Esophagus muscularis mucosa (tissue), 4 donors: ENCODE measurements at places on chromosomes 2 and 18. TPM values are rescaled to one million over a fixed set of nuclear protein-coding genes. Genes with fewer than 3 reads are reported as not detected.

- no peak for DNase-seq
Observed at GRCh38 chr2:241608881-241609280, 28.1 kb downstream of the THAP4 start.

GRCh38 chr2:144456680-144457079, 63.2 kb downstream of the ZEB2 start:
- DNase-seq, result no peak

DNA sequence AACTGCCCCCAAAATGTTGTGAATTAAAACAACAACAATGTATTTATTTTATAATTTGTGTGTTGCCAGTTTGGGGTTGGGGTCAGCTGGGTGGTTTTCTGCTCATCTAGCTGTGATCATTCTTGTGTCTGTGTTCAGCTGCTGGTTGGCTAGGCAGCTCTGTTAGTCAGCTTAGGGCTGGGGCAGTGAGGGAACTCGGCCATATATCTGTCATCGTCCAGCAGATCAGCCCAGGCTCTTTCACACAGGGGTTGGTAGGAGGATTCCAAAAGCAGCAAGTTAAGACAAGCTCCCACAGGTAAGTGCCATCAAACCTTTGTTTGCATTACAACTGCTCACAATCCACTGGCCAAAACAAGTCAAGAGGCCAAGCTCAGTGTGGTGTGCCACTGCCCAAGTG, 121.5 kb downstream of the LPIN1 start:
- no peak for DNase-seq

- DNase-seq, result no peak
Observed at GRCh38 chr2:67048314-67048713, 348.8 kb upstream of the ETAA1 start.

DNA sequence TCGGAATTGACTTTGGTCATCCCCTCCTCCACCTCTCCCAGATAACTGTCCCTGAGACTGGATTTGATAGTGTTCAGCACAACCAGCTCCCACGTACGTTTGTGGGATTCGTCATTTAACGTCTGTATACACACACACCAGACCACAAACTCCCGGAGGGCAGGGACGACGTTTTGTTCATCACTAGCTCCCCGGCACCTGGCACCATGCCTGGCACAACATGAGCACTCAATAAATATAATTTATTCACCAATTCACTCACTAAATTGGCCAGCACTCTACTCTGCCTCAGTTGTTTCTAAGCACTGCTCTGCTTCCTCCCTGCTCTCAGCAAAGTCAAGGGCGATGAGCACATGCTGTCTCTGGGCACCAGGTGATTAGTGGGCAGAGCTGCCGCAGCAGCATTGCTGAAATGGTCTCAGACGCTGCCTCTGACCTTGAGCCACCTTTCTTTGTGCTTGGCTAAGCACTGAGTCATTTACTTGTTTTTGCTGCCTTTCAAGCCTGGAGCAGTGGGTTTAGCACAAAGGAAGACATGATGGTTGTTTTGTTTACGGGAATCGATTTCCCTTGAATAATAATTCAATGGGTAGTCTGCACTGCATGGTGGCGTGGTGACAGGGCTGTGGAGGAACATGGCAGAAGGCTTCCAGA, 19.3 kb upstream of the LOXHD1 start:
- no peak for DNase-seq

DNA sequence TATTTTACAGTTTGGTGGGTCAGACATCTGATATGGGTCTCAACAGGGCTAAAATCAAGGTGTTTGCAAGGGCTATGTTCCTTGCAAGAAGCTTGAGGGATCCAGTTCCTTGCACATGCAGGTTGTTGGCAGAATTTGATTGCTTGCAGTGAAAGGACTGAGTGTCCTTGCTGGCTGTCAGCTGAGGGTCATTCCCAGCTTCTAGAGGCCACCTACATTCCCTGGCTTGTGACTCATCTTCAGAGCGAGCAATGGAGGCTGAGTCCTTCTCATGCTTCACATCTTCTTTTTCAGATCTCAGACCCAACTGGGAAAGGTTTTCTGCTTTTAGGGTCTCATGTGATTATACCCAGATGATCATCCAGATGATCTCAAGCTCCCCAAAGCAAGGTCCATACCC, 12.4 kb downstream of the MEX3C start:
- no peak for DNase-seq

DNA sequence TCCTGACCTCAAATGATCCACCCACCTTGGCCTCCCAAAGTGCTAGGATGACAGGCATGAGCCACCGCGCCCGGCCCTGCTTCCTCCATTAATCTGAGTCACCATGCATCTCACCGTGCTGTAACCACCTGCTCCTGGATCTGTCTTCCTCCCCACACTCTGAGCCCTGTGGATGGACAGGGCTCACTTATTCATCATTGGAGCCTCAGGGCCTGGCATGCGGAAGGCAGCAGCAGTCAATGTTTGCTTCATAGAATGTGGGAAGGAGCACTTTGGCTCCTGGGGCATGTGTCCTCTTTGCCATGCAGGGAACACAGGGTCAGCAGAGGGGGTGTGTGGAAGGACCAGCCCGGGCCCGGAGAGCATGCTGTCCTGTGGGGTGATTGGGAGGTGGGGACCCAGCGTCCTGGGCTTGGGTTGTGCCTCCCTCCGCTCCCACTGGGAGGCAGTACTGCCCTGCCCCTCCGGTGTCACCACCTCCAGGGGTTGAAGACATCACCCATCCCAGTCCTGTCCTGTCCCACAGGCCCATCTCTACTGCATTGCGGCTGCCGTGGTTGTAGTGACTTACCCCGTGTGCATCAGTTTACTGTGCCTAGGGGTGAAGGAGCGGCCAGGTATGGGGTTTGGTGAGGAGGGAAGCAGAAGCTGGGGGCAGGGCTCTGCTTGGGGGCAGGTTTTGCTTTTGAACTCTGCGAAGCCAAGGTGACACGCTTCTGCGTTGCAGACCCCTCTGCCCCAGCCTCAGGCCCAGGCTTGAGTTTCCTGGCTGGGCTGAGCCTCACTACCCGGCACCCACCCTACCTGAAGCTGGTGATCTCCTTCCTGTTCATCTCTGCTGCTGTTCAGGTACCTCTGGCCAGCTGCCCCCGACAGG, 11.5 kb downstream of the MFSD2B start:
- no peak for DNase-seq

- DNase-seq, result peak; percentile 68
Observed at GRCh38 chr2:70523996-70524965, 29.3 kb downstream of the TGFA start.

GRCh38 chr2:159149747-159150146, 136.8 kb downstream of the WDSUB1 start:
- no peak for DNase-seq

DNA sequence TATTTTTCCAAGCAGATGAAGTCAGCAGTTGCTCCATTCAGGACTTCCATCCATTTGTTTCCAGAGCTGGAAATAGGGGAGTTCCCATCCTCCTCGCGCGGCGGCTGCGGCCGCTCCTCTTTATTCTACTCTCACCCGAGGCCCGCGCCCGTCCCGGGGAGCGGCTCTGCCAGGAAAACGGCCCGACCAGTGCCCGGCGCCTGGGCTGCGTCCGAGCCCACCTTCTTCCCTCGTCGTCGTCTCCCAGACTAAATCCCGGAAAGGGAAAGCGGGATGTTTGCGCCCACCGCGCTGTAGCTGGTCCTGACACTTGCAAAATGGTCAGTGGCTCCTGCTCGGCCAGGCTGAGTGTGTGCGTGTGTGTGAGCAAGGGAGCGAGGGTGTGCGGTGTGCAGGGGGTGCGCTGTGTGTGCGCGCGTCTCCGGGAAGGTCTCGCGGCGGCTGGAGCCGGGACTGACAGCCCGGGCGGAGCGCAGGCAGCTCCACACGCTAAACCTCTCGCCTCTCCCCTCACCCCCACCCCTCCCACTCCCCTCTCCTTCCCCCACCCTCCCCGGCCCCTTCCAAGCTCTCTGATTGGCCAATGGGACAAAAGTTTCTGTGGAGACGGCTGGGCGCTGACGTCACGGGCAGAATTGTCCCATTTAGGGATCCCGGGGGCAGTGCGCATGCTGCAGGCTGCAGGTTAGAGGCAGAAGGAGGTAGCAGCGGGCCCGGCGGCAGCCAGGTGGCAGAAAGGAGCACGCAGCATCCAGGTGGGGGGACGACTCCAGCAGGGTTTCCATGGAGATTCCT, at the start of gene NOL4:
Gene NOL4, minus strand, starts transcription at position 491 of the 795 bp plus-strand sequence. CDS start 1,660 bp downstream, outside the sequence.
- no peak for DNase-seq

- DNase-seq, result peak; percentile 70
Observed at GRCh38 chr2:134737671-134738070, 18.9 kb upstream of the TMEM163 start.

DNA sequence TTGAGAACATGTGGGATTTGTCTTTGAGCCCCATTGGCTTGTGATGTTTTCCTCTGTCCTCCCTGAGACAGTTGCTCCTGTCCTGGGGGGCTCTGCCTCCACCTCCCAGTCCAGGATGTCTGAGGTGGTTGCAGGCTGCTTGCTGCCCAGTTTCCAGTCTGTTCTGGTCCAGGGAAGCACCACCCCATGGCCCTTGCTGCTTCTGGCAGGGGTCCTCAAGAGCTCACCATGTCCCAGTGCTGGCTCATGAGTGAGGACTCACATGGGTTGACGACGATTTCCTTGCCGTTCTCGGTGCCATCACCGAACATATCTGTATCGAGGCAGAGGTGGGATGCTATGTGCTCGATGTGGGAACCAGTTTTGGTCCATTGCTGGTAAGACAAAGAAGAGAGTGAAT, 103.4 kb upstream of the CAPN13 start:
- DNase-seq, result no peak

DNA sequence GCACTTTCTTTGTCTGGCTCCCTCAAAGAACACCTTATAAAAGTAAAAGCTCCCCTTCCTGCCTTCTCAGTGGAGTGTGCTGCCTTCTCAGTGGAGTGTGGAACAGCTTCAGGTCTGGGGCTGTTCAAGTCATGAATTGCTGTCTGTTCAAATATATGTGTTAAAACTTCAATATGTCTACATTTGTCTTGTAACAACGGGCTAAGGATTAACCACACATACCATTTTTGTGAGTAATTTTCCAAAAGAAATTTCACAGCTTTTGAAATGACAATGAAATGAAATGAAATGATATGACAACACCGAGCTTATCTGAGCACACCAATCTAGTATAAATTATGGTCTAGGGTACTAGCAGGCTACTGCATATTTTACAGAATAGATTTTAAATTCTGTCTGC, 42.9 kb downstream of the CABYR start:
- DNase-seq, result no peak

- no peak for DNase-seq
Observed at GRCh38 chr18:3966642-3967358, 488.3 kb downstream of the DLGAP1 start.

- no peak for DNase-seq
Observed at GRCh38 chr18:35703043-35703688, 121.6 kb downstream of the GALNT1 start.

- DNase-seq, result no peak
Observed at GRCh38 chr2:241945311-241945710, 75.8 kb downstream of the RTP5 start.

DNA sequence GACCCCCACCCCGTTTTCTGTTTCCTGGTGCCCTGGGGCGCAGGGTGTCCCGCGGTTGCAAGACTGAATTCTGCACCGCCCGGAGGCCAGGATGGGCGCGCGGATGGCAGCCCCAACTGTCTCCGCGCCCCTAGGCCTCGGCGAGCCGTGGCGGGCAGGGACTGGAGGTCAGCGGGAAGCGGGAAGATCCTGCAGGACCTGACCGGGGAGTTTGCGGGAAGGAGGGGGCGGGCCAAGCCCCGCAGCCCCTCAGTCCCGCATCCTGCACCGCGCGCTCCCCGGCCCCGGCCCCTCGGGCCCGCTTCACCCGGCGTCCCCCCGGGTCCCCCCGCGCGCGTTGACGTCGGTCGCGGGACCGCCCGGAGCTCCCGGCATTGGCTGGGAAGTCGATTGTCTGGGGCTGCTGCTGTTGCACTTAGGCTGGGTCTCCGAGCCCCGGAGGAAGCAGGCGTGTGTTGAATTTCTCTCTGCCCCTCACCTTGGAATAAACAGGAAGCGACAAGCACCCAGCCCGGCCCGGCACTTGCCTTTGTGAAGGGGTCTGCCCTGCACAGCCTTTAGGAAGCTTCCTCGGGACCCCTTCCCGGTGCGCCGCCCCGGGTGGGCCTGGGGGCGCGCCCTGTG, at the start of gene LDLRAD4:
Gene LDLRAD4, plus strand, starts transcription at position 393 of the 624 bp plus-strand sequence.
- DNase-seq, result no peak

DNA sequence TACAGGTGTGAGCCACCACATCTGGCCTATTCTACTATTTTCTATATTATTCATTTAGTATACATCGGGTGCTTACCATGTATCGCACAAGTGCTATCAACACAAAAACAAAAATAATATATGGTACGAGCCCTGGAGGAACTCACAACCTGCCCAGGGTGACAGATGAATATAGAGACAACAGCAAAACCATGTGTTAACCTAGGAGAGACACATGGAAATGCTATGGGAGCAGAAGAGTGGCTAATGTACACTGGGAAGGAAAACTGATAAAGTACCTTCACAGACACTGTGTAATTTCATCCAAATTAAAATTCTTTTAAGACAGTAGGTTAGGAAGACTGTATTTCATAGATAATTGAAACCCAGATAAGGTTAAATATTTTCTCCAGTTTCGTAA, 3.9 kb downstream of the SF3B6 start:
- no peak for DNase-seq

DNA sequence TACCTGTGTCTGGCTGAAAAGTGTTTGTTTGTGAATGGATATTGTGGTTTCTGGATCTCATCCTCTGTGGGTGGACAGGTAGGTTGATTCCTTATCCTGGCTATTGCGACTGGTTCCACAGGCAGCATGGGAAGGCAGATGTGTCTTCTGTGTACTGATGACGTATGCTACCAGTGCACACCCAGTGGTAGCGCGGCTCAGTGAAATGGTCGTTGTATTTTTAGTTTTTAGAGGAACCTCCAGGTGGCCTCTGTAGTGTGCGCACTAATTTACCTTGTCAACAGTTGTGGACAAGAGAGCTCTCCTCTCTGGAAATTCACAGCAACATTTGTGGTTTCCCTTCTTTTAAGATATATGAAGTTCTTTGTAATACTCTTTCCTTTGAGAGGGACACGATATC, 52.5 kb downstream of the CCDC74A start:
- no peak for DNase-seq

- no peak for DNase-seq
Observed at GRCh38 chr2:223970343-223971128, 13.3 kb downstream of the MRPL44 start.

DNA sequence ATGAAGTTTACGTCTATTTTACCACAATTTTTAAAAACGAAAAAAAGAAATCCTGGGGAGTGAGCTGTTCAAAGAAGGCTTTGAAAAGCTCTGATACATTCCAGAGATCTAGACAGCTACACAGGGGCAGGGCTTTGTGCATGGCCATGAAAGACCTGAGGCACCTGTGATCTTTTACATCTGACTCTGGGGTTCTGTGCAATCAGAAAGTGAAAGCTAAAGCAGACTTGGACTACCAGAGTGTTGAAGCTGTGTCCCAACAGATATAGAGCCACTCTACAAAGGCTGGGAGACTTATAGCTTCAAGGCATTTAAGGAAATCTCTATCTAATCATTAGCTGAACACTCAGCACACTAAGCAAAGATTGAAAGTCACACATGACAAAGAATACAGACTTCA, 34.1 kb downstream of the PARD6G start:
- DNase-seq, result no peak

Gene SNRPD1
- 7.8 TPM for total RNA-seq

Gene TMX3
- total RNA-seq, result 39.5 TPM

Gene HOXD13
- total RNA-seq, result not detected

Gene MOGAT1
- not detected for total RNA-seq

Gene FAM228A
- total RNA-seq, result 2.8 TPM

Gene ATAD2B
- 17.4 TPM for total RNA-seq

Gene M1AP
- total RNA-seq, result not detected

Gene ALPP
- total RNA-seq, result not detected

Gene IL1B
- total RNA-seq, result not detected

Gene IL18RAP
- total RNA-seq, result 0.57 TPM
